ENCODE measurements at places on chromosomes 1 and 21. TPM values are rescaled to one million over a fixed set of nuclear protein-coding genes. Genes with fewer than 3 reads are reported as not detected.
A peak's percentile ranks its signal among the peaks of the same experiment; 100 is the strongest.

GRCh38 chr1:112247961-112248360 lies 148.1 kb upstream of the CTTNBP2NL start:
- DNase-seq: no peak

DNA sequence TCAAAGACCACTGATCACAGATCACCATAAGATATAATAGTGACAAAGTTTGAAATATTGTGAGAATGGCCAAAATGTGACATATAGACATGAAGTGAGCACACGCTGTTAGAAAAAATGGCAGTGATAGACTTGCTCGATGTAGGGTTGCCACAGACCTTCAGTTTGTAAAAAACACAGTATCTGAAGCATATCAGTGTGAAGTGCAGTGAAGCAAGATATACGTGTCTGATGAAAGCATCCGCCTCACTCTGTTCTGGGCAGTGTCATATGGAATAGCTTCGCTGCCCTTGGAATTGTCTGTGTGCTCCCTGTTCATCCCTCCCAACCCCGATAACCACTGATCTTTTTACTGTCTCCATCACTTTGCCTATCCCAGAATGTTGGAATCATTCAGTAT lies 50.7 kb downstream of the GALNT2 start:
- no peak for DNase-seq

The ADAMTS1 gene
- total RNA-seq: 0.02 TPM

DNA sequence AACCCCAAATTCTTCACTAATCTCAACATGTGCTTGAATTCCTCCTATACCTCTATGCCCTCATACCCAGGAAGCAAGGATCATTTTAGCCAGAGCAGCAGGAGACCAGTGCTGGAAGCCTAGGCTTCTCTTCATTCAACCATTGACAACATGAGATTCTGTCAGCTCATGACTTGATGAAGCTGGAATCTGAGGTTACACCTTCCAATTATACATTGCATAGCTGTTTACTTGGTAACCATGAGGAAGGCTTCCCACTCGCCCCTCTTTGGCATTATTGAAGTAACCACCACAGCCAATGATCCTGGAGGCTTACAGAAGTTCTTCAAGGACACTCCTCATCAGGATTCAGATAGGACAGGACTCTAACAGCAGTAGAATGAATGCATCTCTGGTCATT lies 160.3 kb downstream of the TPR start:
- DNase-seq: no peak

- peak; percentile 3 for DNase-seq
Measured at GRCh38 chr1:143691400-143691891, 280.3 kb downstream of the FAM72C start.

DNA sequence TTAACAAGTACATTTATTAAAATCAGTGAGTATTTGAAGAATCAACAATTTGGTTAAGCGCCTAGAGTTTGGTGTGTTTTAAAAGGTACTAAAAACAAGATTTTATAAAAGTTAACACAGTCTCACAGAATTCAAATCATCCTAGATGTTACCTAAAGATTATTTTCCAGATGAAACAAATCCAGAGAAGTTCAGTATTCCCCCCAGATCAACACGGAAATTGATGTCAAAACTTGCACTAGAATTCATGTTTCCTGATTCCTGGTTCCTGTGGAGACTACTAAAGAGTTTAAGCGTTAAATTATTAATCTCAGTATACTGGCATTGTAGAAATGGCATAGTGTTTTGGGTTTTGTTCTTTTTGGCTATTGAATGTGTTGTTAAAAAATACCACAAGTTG lies 1.4 kb downstream of the PTBP2 start:
- no peak for DNase-seq

The LINGO4 gene
- not detected for total RNA-seq

- no peak for DNase-seq
Measured at GRCh38 chr1:228827019-228827418, 91.7 kb downstream of the RHOU start.

- no peak for DNase-seq
Measured at GRCh38 chr1:225940385-225941151, 452 bp downstream of the LEFTY2 start.

- no peak for DNase-seq
Measured at GRCh38 chr1:31793086-31793485, 22.7 kb downstream of the SPOCD1 start.

- DNase-seq: peak; percentile 25
Measured at GRCh38 chr1:180881806-180882509, 30.7 kb upstream of the KIAA1614 start.
